Fibroblast of the aortic adventitia (primary cell): ENCODE measurements at places on chromosomes 13 and 19. TPM values are rescaled to one million over a fixed set of nuclear protein-coding genes. Genes with fewer than 3 reads are reported as not detected.

- DNase-seq: no peak
These were observed 7.1 kb upstream of the FUT5 start for GRCh38 chr19:5877427-5877826.

The ZNF154 gene
- 2.3 and 2.5 TPM in 2 replicates for total RNA-seq

The RYR1 gene
- under 0.01 TPM in 1 of 2 replicates, not detected in the other for total RNA-seq

DNA sequence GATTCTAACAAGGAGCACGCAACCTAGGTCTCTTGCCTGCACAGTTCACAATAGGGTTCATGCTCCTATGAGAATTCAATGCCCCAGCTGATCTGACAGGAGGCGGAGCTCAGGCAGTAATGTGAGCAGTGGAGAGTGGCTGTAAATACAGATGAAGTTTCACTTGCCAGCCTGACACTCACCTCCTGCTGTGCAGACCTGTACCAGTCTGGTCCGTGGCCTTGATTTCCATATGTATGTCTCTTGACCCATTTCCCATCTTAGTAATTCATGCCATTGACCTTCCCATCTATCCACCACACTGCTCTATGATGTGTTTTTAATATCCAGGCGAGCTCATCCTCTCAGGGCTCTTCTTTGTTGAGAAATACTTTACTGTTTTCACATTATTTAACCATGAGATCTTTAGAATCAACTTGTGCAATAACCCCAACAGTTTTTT is 95.2 kb downstream of the LRCH1 start:
- DNase-seq: no peak

The LMO7 gene
- total RNA-seq: 70.1 and 221 TPM in 2 replicates

- no peak for DNase-seq
These were observed 24.5 kb downstream of the GP6 start for GRCh38 chr19:55013596-55013995.

GRCh38 chr19:33399081-33399744 is 25.7 kb downstream of the CEBPG start:
- DNase-seq: no peak

The KRTDAP gene
- total RNA-seq: not detected in 2 replicates

The ACER1 gene
- total RNA-seq: not detected in 2 replicates

DNA sequence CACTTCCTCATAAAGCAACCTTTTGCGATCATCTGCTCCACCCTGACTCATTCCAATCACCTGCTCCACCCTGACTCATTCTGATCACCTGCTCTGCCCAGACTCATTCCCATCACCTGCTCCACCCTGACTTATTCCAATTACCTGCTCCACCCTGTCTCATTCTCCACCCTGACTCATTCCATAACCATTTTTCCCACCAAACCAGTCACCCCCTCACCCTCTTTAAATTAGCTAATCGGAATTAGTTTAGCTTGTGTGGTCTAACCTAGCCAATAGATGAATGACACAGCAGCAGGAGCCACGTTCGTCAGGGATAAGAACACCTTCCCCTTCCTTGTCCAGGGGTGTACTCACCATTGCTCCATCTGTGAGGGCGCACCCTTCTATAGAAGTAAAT is 134.0 kb downstream of the COG6 start:
- no peak for DNase-seq

DNA sequence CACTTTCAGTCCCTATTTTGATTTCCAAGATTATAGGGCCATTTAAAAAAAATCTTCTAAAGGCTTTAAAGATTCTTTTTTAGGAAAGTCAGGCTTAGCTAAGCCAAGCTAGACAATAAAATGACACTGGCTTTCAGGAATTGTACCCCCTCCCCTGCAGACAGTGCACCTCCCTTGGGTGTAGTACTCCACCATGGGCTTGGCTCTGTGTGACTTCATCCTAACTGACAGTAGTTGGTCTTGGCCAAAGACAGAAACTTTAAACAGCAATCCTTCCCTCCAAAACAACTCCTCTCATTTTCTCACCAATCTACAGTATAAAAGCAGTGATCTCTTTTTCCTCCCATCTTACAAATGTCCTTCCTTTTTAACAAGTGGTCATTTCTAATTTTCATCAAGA is 283.0 kb downstream of the DNAJC15 start:
- DNase-seq: no peak
